Activated CD4-positive, alpha-beta T cell treated with anti-CD3 and anti-CD28 coated beads for 1 hour (primary cell): ENCODE measurements at places on chromosomes 6 and 20.

DNA sequence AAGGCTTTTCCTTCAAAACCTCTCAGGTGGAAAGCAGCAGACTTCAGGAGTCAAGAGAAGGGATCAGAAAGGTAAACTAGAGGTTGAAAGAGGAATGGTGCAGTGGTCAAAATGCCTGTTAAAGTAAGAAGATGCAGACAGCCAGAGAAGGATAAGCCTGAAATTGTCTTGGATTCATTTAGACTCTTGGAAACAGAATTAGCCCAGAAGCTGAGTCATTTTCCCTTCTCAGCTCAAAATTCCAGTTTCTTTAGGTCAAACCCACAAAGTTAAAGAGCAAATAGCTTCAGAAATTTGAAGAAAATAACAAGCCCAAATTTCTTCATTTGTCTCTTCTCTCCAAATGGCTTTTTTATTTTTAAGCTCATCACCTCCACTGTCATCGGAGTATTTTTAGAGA lies 73.9 kb downstream of the DHX35 start:
- DNase-seq: no peak

DNA sequence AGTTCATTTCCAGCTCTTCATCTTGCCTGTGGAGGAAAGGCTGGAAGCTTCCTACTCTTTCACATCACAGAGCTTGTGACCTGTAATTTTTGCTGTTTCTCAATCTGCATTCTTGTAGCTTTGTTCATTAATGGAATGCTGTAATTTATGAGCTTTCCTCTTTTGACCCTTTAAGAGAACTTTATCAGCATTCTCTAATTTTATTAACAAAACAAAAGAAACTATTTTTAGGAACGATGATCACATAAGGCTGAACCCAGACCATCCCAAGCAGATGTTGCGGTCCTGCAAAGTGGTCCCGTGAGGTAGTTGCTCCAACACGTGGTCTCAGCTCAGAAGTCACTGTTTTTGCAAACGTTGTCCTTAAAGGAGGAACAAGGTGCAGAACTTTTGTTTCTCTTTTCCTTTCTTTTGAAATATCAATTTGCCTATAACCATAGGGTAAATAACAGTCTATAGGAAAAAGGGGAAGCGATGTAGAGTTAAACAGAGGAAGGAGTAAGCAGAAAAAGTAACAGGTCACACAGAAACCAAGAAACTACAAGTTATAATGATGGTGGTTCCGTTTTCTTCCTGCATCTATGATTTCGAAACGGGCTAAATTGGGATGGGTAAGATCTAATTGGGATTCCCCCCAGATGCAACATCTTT lies 121.3 kb upstream of the PHACTR1 start:
- DNase-seq: no peak

- DNase-seq: no peak
Measured at GRCh38 chr6:158015188-158015506, 33.5 kb downstream of the SYNJ2 start.

- no peak for DNase-seq
Measured at GRCh38 chr6:5580736-5581581, 319.6 kb downstream of the FARS2 start.

DNA sequence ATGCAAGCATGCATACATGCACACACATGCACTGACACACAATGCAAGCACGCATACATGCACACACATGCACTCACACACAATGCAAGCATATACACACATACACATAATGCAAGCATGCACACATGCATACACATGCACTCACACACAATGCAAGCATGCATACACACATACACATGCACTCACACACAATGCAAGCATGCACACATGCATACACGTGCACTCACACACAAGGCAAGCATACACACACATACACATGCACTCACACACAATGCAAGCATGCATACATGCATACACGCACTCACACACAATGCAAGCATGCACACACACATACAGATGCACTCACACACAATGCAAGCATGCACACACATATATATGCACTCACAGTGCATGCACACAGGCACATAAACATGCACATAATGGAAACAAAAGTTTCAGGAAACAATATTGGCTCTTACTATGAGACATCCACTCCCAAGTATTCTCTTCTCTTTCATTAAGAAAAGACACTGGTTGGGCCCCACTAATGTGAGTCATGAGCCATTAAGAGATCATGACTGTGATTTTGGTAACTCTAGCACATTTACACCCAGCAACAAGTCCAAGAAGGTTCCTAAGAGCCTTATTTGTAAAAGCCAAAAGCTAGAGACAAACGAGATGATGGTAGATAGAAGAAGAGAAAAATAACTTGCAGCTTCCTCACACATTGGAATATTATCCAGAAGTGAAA lies 22.2 kb downstream of the APCDD1L start:
- no peak for DNase-seq

DNA sequence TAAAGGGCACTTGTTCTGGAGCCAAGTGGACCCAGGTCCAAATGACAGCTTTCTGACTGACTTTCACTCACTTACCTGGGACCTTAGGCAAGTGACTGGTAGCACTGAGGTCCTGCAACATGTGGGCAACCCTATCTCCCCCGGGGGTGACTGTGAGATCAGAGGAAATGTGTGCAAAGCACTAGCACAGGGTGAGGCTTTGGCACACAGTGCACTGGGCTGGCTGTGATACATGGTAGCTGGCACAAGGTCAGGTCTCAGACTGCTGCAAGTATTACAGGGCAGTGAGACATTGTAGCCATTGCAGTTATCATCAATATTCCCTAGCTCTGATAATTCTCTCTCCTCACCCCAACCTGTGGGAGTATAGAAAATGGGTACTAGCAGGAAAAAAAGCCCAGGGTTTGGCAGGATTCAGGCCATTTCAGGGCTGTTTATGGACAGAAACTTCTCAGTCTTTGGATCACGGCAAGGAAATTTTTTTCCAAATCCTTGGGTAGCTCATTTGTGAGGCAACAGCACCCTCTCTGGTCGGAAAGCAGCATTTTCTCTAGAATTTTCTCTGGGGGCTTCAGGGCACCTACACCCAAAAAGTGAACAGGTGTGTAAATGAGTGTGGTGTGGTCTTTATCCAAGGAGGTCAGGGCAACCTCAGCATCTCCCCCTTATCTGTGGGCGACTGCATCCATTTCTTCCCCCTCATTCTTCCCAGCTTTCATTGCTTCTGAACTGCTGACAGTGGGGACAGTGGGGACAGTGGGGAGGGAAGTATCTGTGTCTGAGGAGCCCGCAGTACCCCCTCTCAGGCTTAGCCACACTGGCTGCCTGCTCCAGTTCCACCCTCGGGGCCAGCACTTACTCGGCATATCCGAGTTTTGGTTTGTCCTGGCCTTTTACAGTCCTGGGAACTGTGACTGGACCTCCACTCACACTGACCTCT lies 148.7 kb upstream of the PHACTR3 start:
- no peak for DNase-seq

GRCh38 chr6:12842114-12842513 lies 125.5 kb downstream of the PHACTR1 start:
- DNase-seq: no peak

GRCh38 chr6:127177030-127177922 lies 58.8 kb downstream of the RSPO3 start:
- no peak for DNase-seq

GRCh38 chr6:137852811-137853210 lies 14.2 kb upstream of the TNFAIP3 start:
- DNase-seq: no peak

- DNase-seq: no peak
Measured at GRCh38 chr20:47319517-47320252, 36.8 kb downstream of the ZMYND8 start.

- DNase-seq: no peak
Measured at GRCh38 chr20:2455771-2456497, 14.7 kb downstream of the SNRPB start.

GRCh38 chr20:60585651-60586050 lies 627.4 kb downstream of the CDH26 start:
- DNase-seq: no peak

GRCh38 chr20:35636095-35636494 lies 20.5 kb downstream of the SPAG4 start:
- DNase-seq: no peak

DNA sequence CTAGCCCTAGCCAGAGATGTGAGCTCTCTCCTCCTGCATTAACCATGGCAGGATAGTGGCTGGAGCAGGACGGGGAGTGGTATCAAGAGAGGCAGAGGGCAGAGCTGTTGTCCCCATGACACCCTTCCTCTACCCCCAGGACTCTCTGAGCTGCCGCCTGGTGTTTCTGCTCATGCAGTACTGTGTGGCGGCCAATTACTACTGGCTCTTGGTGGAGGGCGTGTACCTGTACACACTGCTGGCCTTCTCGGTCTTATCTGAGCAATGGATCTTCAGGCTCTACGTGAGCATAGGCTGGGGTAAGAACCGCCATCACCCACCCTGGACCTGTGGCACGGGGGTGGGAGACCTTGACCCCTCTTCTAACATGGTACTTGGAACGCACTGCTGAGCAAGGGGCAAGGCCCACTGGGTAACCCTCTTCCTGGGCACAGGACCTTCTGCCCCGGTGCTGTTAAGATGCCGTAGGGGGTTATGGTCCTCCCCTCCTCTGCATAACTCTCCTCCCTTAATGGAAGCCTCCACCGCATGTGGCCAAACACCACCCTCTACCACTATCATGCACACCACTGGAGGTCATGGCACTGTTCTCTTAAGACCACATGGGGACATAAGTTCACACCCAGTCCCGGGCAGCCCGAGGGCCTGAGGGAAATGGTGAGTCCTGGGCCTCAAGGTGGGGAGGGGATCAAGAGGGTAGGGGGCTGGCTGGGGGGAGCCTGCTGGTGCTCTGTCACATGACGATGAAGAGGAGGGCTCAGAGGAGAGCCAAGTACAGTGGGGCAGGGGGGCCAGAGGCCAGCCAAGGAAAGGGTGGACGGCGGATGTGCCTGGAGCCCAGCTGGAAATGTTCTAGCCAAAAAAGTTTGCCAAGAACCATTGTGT lies 25.1 kb downstream of the GLP1R start:
- no peak for DNase-seq

DNA sequence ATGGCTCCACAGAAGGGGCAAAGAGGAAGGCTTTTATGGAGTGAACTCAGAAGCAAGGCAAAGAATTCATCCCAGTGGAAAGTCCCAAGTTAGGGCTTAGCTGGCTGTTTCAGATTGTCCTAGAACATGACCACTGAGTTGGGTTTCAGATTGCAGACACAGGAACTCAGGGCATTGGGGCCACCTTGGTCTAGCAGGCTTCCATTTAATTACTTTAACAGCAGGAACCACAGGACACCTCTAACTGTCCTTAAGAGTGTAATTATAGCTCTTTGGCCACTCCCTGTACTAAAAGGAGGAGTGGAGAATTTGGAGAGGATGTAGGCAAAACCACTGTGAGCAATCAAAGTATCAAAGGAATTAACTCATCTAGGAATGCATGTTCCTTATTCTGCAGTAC lies 150.6 kb upstream of the AGPAT4 start:
- no peak for DNase-seq

- DNase-seq: no peak
Measured at GRCh38 chr6:3305831-3306230, 47.1 kb downstream of the PSMG4 start.

DNA sequence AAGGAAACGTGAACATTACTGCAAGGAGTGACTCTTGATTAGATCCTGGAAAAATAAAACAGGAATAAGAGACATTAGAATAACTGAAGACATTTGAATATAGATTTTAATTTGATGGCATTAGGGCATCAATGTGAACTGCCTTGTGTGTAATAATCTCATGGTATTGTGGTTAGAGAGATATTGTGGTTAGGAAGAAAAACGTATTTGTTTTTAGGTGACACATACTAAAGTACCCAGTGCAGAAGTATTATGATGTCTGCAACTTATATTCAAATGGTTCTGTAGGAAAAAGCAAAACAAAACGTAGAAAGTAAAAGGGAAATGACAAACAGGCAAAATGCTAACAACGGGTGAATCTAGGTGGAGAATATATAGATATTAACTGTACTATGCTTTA lies 65.9 kb upstream of the OGFRL1 start:
- DNase-seq: no peak

DNA sequence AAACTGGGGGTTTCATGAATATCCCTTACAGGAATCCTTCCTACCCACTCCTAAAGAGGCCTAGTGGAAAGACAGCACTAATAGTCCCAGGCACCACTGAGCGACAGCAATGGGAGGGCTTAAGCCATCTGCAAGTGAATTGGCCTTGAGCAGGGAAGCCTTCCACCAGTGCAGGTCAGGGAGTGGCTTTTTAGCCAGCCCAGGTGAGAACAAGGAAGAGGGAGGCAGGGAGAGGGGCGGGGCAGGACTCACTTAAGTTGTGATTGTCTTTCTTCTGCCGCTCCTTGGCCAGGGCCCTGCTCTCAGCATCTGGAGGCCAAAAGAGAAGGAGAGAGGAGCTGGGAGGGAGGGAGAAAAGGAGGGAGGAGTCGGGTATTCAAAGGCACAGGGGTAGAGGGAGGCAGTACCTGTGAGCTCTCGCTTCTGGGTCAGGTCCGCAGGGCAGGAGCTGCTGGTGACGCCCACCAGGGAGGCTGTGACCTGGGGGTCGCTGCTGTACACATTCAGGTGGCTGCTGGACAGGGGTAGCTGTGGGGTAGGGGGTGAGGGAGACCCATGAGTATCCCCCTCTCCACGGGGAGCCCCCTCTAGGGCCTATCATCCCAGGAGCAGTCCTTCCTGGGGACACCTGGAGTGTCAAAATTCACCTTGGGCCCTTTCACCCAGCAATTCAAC lies 47.8 kb downstream of the TFEB start:
- no peak for DNase-seq

GRCh38 chr6:90288404-90288803 lies 8.2 kb downstream of the BACH2 start:
- no peak for DNase-seq

GRCh38 chr20:18267815-18268214 lies 20.5 kb upstream of the ZNF133 start:
- DNase-seq: no peak

DNA sequence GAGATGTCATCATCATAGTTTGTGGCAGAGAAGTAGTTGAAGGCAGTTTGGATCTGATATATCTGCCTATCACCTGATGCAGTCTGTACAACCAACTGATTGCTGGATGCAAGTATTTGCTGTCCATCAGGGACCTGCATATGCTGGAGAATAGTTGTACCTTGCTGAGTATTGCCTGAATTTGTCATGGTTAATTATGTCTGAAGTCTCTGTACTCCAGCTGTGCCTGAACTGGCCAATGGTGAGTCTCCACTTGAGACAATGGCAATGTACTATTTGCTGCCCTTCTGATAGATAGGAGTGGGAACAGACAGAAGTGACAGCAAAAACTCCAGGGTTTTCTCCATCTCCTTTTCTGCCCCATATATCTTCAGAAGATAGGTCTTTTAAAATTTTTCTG lies 531.5 kb downstream of the EPHA7 start:
- DNase-seq: no peak

GRCh38 chr20:8994045-8994444 lies 74.8 kb upstream of the PLCB4 start:
- no peak for DNase-seq

GRCh38 chr6:132215805-132216204 lies 185.5 kb downstream of the MOXD1 start:
- no peak for DNase-seq

- DNase-seq: peak; percentile 15
Measured at GRCh38 chr6:158232316-158233213, 64.4 kb downstream of the GTF2H5 start.

DNA sequence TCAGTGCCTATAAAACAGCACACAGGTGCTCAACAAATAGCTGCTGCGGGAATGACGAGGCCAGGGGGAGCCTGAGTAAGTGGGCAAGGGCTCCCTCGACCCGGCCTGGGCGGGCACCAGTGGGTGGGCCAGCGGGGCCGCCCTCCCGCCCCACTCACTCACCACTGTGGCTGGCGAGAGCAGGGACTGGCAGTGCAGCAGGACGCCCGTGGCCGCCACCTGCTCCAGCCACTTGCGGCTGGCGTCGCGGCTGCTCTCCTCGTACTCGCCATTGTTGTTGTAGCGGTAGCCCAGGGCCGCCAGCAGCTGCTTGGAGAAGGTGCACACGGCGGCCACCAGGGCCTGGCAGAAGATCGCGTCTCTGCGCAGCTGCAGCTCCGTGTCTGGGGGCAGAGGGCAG lies 191.5 kb downstream of the PREX1 start:
- no peak for DNase-seq
